ENCODE measurements at places on chromosomes 6 and 20.

DNA sequence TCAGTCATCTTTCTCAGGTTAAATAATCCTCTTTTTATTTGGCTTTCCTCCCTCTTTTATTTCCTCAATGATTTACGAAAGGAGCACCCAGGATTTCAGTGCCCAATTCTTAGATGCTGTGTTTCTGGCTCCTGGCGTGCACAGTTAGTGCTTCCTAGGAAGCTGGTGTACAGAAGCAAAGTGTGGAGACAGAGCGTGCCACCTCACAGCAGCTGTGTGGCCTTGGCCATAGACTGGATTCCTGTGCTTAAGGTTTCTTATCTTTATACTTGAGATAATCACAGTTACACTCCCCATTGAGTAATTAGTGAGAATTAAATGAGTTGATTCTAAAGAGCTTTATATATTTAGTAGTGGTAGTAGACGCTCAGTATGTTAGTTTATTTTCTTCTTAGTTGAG, 39.7 kb upstream of the GJA1 start:
- DNase-seq, result no peak

- no peak for DNase-seq
Observed at GRCh38 chr6:163417595-163417994, 3.1 kb downstream of the QKI start.

GRCh38 chr6:42818416-42818815, 36.6 kb downstream of the BICRAL start:
- no peak for DNase-seq

GRCh38 chr6:2507521-2508037, 243.1 kb downstream of the MYLK4 start:
- no peak for DNase-seq

DNA sequence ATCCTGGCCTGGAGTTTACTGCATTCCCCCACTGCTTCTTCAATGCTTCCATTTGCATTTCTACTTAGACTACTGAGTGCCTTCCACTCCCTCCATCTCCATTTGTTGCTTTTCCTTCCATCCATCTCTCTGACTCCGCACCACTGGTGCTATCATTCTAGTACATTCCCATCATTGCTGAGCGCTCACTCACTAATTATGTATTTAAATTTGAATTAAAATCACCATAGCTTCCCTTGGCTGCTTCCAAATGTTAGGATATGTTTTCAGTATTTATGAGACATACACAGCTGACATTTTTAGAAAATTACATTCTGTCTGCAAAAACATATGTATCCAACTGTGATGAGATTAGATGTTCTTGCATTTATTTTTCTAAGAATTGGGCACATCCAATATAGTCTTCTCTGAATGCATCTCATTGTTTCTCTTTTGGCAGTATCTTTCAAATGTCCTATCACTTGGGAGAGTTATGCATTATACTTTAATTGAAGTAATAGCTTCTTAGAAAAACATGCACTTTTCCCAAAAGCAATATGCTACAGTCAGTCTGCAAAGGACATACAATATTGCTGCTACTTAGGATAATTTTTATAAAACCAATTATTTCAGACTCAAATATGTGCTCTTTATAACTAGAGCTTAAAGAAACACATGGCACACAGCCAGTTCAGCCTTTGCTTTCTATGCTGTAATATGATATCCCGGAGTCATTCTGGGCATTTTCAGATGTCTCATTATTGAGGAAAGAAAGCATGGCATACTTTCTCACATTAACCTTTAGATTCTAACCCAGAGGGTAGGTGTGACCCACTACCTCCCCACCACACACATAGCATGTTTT, 12.1 kb upstream of the COL21A1 start:
- DNase-seq, result peak; percentile 65

DNA sequence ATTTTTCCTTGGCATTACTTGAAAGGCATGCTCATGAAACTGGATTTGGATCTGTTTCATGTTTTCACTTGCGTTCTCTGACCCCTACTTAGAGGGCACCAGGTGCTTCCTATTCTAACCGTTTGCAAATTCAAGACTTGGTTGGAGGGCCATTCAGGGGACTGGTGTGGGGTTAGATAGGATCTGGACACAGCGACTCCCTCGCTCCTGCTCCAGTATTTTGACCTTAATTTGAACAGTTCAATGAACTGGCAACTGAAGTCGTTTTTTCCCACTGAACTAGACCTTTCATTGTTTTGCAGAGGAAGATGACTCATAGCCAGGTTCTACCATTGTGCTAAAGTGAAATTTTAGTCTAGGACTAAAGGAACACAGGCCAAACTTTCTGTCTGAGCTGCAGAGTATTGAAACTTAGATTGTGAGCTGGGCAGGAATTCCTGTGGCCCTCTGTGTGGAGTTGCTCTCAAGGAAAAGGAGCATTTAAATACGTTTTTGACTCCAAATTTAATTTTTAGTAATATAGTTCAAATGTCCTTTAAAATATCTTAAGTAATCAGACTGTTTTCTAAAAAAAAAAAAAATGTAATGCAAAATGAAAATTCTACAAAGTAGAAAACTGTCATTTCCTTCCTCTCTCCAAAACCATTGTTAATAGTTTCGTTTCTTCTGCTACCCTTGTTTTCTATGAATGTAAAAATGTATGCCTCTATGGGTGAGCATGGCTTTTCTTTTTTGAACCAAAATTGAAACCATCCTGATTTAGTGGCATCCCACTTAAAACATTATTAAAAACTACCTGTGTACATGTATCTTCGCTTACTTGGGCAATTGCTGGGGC, 64.8 kb downstream of the UTRN start:
- DNase-seq, result no peak

DNA sequence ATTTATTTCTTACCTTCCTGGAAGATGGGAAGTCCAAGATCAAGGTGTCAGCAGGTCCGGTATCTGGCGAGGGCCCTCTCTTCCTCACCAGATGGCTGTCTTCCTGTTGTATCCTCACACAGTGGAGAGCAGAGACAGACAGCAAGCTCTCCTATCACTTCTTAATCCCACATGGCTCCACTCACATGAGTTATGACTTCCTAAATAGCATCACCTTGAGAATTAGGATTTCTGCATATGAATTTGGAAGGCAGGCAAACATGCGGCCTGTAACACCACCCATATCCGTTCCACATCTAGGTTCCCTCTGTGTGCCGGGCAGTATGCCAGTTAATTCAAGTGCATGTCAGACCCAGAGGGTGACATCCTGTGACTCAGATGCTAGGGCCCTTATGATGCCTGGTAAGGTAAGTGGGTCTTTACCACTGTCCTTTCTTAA, 2.1 kb downstream of the RAET1E start:
- peak; percentile 7 for DNase-seq

- no peak for DNase-seq
Observed at GRCh38 chr20:53769041-53769440, 175.4 kb upstream of the ZNF217 start.

- DNase-seq, result no peak
Observed at GRCh38 chr20:57579898-57580447, 19.1 kb downstream of the PCK1 start.

DNA sequence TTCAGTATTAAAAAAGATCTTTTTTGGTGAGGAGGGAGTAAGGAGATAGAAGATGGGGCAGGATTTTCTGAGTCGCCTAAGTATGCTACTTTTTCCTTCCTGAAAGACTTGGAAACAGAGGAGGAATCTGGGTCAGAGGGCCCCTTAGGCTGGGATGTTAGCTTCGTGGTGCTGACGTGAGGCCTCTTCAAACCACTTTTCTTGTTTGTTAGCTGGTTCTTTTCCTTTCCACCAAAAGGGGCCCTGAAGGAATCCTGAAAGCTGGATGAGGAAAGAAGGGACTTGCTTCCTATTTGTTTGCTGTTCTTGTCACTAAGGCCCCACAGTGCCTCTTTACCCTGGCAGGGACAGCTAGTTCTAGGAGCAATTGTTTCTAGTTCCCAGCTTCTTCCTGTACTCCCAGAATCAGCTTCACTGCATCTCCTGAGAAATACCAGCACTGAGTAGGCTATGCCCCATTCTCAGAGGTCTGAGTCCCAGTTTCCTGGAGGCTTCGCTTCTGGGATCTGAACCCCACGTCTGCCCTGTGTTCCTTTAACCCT, 2.2 kb upstream of the IL20RA start:
- DNase-seq, result no peak

- peak; percentile 98 for DNase-seq
Observed at GRCh38 chr6:34546551-34547321, 9.4 kb downstream of the SPDEF start.

GRCh38 chr6:3337521-3338350, 79.0 kb downstream of the PSMG4 start:
- DNase-seq, result no peak

DNA sequence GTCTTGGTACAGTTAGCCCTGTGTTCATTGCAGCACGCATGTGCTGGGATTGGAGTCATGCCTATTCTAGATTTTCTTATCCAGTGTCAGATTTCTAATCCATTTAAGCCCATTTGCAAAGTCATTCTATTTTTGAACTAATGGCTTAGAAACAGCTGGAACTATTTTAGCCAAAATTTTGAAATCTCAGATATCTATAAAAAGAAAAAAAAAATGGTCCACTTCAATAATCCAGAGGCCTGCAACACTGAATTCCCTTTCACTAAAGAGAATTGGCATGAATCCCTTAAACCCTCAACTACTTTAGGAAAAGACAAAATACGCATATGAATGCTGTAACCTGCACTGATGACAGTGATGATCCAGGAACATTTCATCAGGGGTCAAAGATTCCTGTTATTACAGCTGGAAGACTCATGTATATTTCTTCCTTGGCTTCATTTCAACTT, 1.5 kb downstream of the COL21A1 start:
- DNase-seq, result no peak

DNA sequence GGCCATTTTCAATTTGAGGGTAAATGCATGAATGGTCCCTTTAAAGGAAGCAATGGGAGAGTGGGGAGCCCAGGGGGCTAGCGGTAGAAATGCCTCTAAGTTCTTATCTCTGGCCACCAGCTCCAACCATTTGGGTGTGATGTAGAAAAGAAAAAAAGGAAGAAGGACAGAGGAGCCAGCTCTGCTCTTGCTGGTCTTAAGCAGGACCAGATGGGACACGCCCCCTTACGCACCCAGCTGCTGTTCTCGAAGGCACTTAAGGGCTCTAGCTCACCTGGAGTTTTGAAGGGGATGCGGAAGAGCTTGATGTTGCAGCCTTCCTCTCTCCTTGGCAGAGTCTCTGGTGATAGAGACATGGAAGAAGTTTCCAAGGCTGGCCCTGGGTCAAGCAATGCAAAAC, 59.5 kb upstream of the RNF144B start:
- DNase-seq, result no peak

DNA sequence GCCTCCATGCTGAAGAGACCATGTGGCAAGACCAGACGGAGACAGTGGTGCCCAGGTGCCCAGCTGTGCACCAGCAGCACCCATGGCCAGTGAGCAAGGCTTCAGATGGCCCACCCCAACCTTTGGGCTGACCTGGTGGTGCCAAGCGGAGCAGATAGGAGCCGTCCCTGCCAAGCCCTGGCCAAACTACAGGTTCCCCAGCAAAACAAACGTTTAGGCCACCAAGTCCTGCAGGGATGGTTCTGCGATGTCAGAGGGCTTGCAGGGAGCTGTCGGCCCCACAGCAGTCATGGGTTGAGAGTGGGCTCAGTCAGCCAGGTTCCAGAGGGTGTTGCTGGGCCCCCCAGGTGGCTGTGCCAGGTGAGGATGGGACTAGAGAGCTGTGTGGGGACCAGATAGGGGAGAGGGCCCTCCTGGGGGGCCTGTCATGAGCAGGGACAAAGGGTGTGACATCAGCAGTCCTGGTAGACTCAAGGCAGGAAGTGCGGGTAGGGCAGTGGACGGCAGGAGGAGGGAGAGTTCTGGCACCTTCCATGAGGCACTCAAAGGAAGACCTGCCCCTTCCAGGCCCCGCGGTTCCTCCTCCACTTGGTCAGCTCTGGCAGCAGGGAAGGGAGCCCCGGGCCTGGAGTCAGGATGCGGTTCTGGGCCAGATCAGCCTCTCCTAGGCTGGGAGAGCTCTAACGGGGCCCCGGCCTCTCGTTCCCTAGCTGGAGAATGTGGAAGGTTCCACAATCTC, 342.4 kb downstream of the ZFAND3 start:
- no peak for DNase-seq

DNA sequence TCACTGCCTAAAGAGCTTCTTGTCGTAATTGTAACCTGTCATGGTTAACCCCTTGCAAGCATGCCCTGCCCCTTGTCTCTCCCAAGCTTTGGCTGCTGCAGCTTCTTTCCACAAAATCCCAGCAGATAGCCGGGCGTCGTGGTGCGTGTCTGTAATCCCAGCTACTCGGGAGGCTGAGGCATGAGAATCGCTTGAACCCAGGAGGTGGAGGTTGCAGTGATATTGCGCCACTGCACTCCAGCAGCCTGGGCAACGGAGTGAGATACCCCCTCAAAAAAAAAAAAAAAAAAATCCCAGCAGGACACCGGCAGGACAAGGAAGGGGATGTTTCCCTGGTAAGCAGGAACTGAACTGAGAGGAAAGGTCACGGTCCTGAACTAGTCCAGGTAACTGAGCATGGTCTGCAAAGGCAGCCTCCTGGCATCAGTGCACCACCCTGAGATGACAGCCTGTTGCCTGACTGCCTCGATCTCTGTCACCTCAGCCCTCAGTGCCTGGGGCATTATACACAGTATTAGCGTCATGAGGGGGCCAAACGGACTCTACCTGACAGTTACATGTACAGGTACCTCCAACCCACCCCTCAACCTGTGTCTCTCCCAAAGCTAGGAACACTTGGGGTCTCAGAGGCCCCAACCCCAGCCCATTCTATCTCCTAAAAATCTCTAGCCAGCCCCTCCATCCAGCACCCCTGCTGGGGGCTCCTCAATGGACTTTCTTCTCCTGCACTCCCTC, 1.8 kb downstream of the LZTS3 start:
- DNase-seq, result no peak

DNA sequence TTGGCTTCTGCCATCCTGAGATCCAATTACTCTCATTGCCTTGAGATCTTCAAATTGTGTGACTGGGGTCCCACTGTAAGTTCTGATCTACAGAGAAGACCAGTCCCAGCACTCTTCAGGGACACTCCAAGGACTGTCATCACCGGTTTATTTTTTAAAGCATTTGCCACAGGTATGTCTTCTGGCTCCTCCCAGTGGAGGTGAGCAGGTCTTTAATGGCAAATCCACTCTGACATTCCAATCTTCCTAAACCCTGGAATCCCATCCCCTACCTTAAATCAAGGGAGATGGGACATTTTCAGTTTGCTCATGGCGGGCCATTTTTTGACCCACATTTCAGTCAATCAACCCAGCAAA, 35.2 kb upstream of the IYD start:
- DNase-seq, result no peak

DNA sequence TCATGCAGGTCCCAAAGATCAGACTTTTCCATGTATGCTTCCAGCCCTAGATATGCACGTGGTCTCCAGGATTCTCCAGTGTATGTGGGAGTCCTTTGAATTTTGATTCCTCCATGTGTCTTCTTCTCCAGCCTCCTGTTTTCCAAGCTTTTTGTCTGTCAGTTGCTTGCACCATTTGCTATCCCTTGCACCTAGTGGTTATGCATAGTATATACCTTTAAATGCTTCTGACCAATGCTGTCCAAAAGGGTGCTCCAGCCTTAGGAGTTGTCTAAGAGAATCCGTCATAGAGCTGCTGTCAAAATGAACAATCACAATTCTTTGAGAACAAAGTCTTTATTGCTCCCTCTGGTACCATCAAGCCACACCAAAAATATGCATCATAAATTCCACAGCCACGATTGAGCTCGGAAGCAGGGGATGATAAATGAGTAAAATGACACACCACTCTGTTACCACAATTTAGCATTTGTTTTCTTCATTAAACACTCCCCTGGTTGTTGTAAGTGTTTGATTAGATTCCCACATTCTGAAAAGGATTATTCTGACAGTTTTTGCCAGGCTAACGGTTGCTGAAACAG, 706.2 kb upstream of the GJE1 start:
- no peak for DNase-seq

GRCh38 chr6:3124667-3125066, 6.2 kb downstream of the BPHL start:
- no peak for DNase-seq

GRCh38 chr6:159499034-159499433, 194.0 kb downstream of the SOD2 start:
- no peak for DNase-seq

Measured in COR-L47 (cell line).